ENCODE measurements at places on chromosomes 13 and 19. TPM values are rescaled to one million over a fixed set of nuclear protein-coding genes. Genes with fewer than 3 reads are reported as not detected.

GRCh38 chr19:18049385-18049784, 37.3 kb downstream of the IL12RB1 start:
- ATAC-seq: peak; percentile 32

DNA sequence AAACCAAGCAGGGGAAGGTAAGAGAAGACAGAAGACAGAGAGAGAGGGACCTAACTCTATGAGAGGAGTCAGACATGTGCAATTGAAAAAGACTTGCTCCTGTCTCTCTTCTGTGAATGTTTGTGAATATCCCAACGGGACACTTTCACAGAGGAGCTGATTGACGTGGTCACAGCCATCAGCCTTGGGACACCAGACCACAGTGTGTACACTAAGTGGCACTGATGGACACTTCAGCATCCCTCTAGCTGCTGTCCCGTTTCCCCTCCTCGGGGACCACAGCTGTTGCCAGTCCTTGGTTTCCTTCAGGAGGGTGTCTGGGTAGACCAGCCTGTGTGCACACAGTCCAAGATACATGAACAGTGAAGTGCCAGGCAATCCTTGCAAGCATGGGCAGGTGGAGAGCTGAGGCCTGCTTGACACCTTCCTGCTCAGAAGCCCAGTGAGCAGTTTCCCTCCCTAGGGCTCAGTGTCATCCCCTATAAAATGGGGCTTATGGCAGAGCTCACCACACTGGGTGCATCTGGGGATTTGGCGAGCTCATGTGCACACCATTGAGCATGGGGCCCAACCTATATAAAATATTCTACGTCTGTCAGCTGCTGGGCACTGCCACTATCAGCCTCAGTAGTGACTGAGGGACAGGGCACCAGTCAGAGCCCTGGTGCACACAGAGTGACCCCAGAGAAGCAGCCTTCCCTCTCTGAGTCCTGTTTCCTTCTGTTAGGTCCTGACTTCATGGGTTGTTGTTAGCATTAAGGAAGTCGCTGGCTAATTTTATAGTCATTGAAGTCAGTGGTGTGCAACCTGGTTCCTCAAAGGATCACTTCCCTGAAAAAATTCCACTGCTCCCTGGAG, 4.3 kb upstream of the USF2 start:
- ATAC-seq: no peak

- ATAC-seq: no peak
These were observed 43.8 kb downstream of the SPRY2 start for GRCh38 chr13:80297094-80297493.

GRCh38 chr19:44972802-44973201, 17.6 kb downstream of the CLPTM1 start:
- ATAC-seq: no peak

- no peak for ATAC-seq
These were observed 116.1 kb downstream of the LRCH1 start for GRCh38 chr13:46668931-46669525.

DNA sequence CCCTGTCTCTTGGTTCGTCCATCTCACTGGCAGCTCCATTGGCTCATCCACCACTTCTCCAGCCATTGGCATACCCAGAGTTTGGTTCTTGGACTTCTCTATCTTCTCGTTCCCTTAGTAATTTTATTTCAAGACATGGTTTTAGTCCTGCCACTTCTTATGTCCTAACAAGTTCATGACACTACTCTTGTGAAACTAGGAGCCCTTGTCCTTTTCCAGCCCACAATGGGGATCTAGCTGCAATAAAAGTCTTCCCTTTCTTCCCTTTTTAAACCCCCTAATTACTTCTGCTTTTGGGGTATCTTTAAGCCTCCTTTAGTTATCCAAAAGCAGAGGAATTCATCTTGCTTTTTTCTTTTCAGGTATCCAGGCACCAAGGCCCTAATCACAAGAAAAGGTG, 2.9 kb upstream of the RCBTB2 start:
- no peak for ATAC-seq

GRCh38 chr13:44281252-44282000, 92.2 kb upstream of the SERP2 start:
- ATAC-seq: no peak

DNA sequence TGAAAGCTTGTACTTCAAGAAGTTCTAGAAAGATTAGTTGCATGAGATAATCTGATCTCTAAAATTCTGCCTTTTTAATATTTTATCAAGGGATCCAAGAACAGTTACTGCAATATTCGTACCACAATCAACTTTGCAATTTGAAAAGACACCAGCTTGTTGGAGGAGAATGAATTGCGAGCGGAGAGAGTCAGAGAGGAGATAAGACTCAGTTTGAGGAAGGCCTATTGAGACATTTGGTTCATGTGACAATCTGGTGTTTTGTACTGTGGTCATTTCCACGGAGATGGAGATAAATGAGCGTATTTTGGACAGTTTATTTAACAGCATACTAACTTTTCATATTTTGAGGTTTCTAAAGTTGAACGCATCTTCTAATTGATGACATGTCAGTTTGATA, 1276.0 kb downstream of the EFNB2 start:
- ATAC-seq: no peak

DNA sequence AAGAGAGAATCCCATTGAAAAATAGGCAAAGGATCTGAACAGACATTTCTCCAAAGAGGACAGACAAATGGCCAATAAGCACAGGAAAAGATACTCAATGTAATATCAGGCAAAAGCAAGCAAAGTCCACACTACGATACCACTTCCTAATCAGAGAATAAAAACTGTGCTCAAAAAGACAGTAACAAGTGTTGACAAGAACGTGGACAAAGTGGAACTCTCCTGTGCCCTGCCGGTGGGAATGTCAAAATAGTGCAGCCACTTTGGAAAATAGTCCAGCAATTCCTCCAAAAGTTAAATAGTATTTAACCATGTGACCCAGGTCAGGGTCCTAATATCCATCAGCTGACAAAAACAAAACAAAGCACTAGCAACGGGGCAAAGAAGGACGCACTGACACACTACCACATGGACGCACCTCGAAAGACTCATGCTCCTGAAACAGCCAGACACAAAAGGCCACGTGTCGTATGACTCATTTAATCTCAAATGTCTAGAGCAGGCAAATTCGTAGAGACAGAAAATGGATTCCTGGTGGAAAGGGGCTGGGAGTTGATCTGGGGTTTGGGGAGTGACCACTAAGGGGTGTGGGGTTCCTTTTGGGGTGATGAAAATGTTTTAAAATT, 5.2 kb downstream of the MIER2 start:
- ATAC-seq: no peak

- ATAC-seq: no peak
These were observed 7.6 kb upstream of the COMP start for GRCh38 chr19:18798384-18799352.

- peak; percentile 50 for ATAC-seq
These were observed 1591.5 kb downstream of the PCDH9 start for GRCh38 chr13:65638572-65639168.

DNA sequence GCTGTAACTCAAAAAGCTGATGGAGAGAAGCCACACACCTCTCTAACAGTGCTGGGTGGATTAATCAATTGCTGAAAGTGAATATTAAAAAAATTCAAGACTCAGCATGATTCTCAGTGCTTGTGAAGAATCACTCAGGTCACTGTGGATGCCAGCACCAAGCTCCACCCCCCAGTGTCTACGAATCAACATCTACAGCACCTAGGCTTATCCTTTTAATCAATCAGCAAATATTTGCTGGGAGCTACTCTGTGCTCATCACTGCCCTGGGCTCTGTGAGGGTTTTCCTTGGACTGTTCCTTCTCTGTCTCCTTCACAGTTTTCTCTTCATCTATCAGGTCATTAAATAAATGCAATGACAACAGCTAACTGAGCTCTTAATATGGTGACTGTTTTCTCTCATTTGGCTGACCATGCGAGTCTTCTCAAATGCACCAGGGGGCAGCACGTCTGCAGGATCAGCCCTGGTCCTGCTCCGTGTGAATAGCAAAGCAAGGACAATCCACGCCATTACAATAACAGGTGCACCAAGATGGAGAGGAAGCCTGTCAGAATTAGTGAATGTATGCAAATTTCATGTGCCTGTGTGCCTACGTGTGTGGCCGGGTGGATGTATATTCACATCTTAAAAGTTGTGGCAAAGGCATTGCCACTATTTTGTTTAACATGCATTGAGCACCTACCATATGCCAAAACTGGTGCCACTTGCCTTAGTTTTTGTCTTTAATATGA, 14.6 kb upstream of the C13orf42 start:
- ATAC-seq: peak; percentile 58

- ATAC-seq: peak; percentile 65
These were observed 5.5 kb downstream of the AP3D1 start for GRCh38 chr19:2145831-2146241.

GRCh38 chr19:4354897-4355296, 11.5 kb downstream of the MPND start:
- ATAC-seq: peak; percentile 6

GRCh38 chr13:99700468-99700867, 199.2 kb downstream of the TM9SF2 start:
- no peak for ATAC-seq

DNA sequence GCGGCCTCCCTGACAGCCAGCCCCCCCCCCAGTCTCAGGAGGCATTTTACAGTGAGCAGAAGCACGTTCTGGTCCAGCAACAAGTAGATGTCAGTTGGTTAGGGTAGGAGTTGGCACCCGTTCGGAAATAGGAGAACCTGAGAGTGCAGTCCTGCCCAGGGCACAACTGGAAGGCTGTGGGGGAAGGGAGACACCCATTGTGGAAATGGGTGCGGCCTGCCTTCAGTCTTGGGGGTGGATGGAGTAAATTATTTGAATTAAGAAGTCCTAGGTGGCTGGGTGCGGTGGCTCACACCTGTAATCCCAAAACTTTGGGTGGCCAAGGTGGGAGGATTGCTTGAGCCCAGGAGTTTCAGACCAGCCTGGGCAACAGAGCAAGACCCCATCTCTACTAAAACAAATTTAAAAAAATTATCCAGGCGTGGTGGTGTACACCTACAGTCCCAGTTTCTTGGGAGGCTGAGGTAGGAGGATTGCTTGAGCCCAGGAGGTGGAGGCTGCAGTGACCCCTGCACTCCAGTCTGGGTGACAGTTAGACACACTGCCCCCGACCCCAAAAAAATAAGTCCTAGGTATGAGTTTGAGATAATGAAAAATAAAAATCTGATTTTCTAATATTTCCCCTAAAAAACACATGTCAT, 1.2 kb downstream of the CIRBP start:
- no peak for ATAC-seq

Gene TBC1D4
- total RNA-seq: 6.7 TPM

Gene CLDND2
- total RNA-seq: 2.9 TPM

Gene RNF113B
- 1.5 TPM for total RNA-seq

Gene THAP8
- 6.8 TPM for total RNA-seq

Gene PHLDB3
- total RNA-seq: 15.1 TPM

Gene FGF21
- 0.16 TPM for total RNA-seq
